ENCODE measurements at places on chromosomes 12 and 14.

DNA sequence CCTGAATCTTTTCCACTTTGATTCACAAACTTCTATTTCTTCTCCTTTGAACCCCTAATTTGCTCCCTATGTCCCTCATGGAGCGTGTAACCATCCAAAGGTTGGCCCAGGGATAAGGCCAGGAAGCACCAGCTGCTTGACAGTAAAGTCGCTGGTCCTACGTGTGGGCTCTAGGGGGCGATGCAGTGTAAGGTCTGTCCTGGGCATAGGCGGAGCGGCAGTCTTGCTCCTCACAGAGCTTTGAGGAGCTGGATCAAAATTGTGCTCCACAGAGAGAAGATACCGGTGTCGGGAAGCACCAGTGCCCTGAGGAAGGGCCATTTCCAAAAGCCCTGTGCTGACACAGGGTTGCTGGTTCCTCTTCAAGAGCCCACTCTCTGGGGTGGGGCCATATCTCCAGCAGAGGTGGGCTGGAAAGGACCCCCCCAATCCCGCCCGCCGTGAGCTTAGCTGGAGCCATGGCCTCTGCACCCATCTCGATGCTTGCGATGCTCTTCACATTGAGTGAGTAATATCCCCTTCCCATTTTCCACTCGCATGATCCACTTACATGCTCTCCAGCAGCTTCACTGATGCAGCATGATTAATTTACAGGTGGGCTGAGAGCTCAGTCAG is 49.9 kb upstream of the OR4E1 start:
- DNase-seq = no peak

DNA sequence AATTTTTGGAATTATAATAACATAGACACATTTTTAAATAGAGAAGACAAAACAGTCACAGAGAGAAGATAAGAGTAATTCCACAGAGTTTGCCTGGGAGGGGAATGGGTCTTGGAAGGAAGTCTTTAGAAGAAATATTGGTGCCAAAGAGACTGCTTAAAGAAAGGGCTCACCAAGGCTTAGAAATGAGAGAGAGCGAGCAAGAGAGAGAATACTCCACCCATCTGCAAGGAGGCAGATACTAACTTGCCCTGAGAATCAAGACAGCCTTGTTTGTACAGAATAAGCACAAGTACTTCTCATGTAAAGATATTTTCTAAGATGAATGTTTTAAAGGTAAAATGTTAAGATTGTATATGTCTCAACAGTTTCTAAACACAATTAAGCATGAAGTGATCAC is 165.5 kb downstream of the SLC38A4 start:
- no peak for DNase-seq

- no peak for DNase-seq
Measured at GRCh38 chr14:74297986-74298385, 4.7 kb downstream of the ABCD4 start.

GRCh38 chr12:47478426-47478825 is 227.4 kb downstream of the RPAP3 start:
- no peak for DNase-seq

DNA sequence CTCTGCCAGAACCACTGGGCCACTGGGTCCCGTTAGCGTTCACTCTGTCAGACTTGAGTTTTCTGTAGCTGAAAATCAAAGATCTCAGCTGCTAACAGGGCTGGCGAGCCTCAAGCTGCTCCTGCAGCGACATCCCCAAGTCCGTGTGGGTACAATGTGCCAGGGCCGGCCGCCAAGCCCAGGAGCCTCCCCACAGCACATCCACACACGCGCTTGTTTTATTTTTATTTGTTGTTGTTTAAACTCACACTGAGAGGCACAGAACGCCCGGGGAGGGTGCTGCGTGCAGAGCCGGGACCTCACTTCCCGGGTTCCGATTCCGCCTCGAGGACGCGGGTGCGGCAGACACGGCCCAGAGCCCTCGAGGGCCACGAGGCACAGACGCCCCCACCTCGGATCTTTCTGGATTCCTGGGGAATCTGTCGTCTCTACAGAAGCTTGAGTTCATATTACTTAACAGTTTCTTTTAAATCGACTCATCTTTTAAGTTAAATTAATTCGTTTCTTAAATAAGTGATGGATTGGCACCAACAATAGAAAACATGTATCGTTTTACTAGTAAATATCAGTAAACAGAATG is 9.3 kb downstream of the GALNT9 start:
- no peak for DNase-seq

DNA sequence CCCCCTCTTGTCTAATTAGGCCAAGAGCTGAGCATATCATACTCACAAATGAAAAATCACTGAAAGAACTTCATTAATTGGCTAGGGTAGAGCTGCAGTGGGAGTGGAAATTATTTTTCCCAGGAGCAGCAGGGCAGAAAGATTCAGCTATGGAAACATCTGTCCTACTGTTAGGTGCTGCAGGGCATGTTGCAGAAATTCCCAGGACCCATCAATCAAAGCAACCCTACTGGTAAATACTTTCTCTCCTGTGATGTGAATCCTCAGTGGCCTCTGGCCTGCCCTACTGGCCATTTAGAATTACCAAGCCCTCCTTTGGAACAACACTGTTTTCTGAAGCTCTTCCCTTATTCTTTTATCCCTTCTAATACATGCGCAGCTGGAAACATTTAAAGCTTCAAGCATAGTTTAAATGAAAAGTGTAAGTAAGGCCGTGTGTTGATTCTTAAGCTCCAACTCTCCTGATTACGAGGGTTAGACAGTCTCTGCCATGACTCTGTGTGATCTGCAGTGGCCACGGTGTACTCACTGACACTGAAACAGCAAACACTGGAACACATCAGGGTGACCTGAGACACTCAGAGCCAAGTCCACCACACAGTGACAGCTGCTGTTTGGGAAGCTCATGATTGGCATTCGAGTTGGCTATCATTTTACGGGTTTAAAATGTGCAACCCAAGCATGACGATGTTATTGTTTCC is 62.6 kb upstream of the TMCC3 start:
- DNase-seq = no peak

DNA sequence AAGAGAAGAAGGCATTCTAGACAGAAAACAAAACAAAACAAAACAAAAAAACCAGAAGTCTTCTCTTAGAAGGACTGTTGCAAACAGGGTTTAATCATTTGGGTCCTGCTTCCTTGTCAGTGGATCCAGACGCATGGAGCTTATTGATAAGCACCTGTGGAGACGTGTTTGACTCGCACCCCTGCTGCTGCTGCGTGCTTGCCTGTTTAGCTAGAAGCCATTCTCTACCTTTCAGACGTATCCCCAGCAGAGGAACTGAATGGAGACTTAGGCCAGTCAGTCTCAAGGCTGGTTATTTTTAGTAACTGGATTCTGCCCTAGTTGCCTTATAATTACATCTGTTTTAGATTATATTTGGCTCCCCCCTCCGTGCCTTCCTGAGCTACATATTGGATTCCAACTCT is 186.1 kb upstream of the EEA1 start:
- DNase-seq = no peak

DNA sequence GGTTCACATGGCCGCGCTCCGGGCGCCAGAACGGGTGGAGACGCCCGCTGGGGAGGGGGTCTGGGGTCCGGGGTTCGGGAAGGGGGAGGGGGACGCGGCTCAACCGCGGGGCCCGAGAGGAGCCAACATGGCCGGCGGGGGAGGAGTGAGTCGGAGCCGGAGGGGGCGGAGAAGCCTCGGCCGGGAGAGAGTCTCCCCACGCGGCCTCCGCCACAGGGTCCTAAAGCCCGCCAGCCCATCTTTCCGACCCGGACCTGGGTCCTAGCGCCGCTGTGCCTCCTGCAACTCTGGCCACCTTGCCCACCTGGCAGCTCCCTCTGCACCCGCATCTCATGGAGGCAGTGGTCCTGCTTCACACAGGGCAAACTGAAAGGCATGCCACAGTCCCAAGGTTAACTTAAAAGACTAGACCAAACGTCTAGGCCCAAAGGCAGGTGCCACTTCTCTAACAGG is at the start of gene BAZ2A:
Gene BAZ2A, minus strand, starts transcription at position 147 of the 453 bp plus-strand sequence. CDS start 12,796 bp downstream, outside the sequence.
- peak; percentile 54 for DNase-seq

Measured in NCI-H187 treated with DMSO at 0.1 percent for 48 hours (cell line).